ENCODE measurements at places on chromosomes 3 and 15.

DNA sequence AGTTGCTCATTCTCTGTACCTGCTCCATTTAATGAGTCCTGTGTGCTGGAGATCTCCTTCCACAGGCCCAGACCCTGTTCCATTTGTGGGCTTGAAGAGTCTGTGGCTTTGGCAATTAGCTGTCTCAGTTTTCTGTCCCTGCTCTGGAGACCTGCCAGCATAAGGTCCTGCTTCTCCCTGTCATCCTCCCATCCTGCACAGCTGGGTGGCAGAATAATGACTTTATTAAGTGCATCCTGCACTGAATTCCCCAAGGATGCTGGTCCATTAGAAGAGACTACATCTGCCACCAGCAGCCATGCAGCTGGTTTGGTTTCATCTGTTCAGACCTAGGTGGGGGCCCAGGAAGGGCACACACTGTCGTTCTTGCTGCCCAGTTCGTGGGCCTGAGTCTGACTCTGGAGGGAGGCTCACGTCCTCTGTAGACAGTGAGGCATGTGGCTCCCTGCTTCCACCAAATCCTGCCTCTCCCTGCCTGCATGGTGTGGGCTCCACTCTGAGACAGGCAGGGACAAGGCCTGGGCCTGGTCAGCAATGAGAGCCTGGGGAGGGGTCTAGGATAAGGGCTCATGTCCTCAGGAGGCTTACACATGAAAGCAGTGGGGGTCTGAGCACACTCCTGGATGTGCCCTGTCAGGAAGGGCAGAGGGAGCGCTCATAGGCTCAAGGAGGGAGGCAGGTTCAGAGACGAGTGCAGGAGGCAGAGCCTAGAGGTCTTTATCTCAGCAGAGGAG, 78.4 kb upstream of the PRR23E start:
- DNase-seq, result no peak

- DNase-seq, result no peak
These were observed 1.4 kb downstream of the CYFIP1 start for GRCh38 chr15:22978691-22979237.

- no peak for DNase-seq
These were observed 1072.6 kb downstream of the ROBO2 start for GRCh38 chr3:78112291-78113010.

- no peak for DNase-seq
These were observed 33.5 kb downstream of the ABCC5 start for GRCh38 chr3:183984127-183984740.

DNA sequence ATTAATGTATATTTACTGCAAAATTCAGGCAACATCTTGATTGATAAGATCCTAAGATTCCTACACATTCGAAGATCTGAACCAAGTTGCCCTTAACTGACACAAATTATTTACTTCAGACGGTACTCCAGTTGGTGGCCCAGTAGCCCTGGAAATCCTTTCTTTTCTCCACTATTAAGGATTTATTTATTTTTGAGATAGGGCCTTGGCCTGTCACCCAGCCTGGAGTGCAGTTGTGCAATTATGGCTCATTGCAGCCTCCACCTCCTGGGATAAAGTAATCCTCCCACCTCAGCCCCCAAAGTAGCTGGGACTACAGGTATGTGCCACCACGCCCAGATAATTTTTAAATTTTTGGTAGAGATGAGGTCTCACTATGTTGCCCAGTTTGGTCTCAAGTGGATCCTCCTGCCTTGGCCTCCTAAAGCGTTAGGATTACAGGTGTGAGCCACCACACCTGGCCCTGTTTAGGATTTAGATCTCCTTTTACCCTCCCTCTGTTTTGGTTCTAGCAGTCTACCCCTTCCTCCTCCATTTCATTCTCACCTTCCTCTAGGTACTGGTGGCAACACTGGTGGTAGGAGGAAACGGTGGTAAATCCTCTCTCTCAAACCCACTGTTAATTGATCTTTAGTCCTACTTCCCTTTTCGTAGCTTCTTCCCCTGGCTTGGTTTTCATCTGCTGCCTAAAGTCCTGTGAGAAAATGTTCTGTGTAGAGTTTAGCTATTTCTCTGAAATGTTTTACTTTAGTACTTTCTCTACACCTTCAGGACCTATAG, 12.7 kb upstream of the ZNF609 start:
- DNase-seq, result peak; percentile 88

- DNase-seq, result peak; percentile 88
These were observed 77.2 kb downstream of the TBC1D2B start for GRCh38 chr15:78000091-78000926.

- peak; percentile 85 for DNase-seq
These were observed 70.3 kb upstream of the PPP2R3A start for GRCh38 chr3:135895106-135895733.

GRCh38 chr3:139310474-139310933, 33.3 kb upstream of the MRPS22 start:
- no peak for DNase-seq

DNA sequence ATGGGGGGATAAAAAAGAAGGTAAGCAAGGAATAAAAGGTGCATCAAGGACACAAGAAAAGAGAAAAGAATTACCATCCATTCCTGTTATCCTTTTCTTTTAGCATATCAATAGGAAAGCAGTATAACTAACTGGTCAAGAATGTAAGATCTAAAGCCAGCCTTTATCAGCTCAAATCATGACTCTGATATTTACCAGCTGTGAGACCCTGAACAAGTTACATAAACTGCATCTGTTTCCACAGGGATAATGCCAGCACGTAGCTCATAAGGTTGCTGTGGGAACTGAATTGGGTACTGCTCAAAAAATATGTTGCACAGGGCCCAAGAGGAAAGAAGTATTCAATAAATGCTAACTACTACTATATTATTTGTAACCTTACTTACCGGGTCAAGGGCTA, 1092.2 kb upstream of the CFAP20DC start:
- DNase-seq, result no peak

GRCh38 chr15:31136016-31136415, 34.5 kb upstream of the TRPM1 start:
- DNase-seq, result no peak

- no peak for DNase-seq
These were observed 42.1 kb upstream of the TASOR start for GRCh38 chr3:56725175-56725574.

- peak; percentile 38 for DNase-seq
These were observed 43.2 kb upstream of the CD47 start for GRCh38 chr3:108133858-108134554.

DNA sequence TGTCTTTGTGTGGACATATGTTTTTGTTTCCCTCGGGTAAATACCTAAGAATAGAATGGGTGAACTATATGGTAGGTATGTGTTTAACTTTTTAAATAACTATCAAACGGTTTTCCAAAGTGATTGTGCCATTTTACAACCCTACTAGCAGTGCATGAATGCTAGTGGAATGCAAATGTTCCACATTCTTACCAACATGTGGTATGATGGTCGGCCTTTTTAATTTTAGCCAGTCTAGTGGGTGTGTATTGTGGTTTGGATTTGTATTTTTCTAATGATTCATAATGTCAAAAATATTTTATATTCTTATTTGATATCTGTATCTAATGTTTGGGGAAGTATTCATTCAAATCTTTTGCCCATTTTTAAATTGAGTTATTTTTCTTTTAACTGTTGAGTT, 68.2 kb upstream of the SMAD3 start:
- DNase-seq, result no peak

- DNase-seq, result no peak
These were observed 23.1 kb downstream of the CCDC33 start for GRCh38 chr15:74259292-74259648.

GRCh38 chr3:26636096-26636727, 13.6 kb downstream of the LRRC3B start:
- DNase-seq, result no peak

DNA sequence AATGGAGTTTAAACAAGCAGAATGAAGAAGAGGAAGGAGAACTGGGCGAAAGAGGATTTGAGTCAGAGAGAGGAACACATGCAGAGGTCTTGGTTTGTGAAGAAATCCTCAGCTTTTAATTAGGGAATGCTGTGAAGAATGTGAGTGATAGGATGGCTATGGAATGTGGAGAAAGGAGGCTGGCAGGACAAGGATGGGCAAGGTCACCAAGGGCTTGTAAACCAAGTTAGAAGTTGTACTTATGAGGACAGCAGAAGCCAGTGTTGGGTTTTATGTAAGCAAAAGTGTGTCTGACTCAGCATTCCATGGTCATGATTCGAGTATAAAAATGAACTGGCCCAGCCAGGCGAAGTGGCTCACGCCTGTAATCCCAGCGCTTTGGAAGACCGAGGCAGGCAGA, 60.0 kb upstream of the IL12A start:
- no peak for DNase-seq

- DNase-seq, result no peak
These were observed 13.3 kb upstream of the ZCWPW2 start for GRCh38 chr3:28335246-28335645.

DNA sequence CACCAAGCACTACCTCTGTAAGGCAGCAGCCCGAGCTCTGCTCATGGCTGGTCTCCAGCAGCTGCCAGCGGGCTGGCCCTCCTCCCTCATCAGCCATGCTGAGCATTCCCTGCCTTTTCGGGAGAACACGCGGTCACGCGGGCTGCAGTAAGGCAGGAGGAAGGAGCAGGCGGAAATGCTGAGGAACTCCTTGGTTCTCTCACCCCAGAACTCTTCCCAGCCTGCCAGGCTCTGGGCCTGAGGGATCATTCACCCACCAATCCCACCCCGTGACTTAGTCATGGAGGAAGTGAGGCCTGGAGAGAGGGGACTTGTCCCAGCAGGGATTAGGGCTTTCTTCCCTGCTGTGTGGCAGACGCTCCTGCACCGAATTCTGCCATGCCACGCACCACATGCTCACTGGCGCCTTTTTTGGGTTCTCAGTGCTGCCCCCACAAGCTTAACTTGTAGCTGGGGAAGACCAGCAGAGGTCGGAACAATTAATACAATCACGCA, 42.9 kb upstream of the RPL32 start:
- DNase-seq, result no peak

- DNase-seq, result no peak
These were observed 24.2 kb upstream of the ZPLD1 start for GRCh38 chr3:102410616-102411015.

- DNase-seq, result no peak
These were observed 312.7 kb upstream of the DPH6 start for GRCh38 chr15:35858707-35859106.

GRCh38 chr15:71207141-71207540, 91.9 kb downstream of the THSD4 start:
- DNase-seq, result no peak

DNA sequence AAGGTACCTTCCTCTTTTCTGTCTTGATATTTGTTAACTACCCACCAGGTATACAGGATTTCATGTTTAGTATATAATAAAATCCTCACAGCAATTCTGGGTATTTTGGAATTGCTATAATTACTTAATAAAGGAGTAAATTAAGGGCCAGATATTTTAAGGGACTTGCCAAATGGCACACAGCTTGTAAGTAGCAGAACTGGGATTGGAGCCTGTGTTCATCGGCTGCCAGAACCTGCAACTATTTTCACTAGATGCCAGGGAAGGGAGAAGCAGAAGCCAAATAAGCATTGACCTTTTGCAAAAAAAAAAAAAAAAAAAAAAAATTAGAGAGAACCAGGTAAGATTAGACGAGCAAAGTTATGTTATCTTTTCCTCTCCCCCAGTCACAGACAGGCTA, 683.3 kb upstream of the CADM2 start:
- DNase-seq, result no peak

DNA sequence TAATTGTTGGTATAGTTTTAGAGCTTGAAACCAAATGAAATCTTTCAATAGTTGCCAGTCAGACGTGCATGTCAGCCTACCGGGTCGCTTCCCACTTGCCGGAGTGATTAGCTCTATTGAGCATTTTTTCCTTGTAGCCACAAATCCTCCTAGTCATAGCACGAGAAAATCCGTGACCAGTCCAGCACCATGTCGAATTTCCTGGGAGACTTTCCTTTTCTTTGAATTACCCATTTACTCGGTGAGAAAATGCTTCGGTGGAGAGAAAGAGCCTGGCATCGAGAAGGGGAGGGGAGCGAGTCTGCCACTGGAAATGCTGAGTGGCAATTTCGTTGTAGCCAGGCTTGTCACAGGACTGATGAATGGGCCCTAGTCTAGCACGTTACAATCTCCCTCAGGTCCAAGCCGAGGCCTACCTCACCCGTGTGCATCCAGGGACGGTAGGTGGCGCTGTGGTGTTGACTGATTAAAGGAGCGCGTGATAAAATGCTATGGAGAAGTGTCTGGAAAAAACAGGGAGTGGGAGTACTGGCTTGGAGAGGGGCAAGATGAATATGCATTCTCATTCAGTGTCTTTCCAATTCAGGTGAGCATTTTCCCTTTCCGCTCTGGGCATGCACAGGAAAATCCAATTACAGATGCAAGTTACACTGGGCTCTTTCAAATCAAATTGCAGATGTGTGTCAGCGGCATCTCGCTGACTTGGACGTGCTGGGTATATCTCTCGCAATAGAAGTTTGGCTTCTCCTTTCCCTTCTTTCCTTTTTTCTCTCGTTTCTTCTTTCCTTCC, 238.8 kb downstream of the EDEM1 start:
- peak; percentile 79 for DNase-seq

DNA sequence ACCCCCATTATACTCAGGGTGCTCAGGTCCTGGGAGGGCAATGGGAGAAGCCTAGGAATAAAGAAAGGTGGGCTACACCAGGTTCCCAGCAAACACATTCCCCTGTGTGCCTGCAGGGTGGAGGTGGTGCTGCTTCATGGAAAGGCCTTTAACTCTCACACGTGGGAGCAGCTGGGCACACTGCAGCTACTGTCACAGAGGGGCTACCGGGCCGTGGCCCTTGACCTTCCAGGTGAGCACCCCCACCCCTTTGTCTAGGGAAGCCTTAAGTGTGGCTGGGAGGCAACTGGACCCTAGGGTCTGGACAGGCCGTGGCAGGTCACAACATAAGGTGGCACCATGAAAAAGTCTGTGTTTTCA, 3.3 kb downstream of the ABHD14A start:
- DNase-seq, result no peak

- no peak for DNase-seq
These were observed 15.7 kb upstream of the VEPH1 start for GRCh38 chr3:157518881-157519280.

GRCh38 chr3:194455481-194455880, 31.3 kb downstream of the ATP13A3 start:
- DNase-seq, result no peak

- no peak for DNase-seq
These were observed 451.6 kb upstream of the TPRG1 start for GRCh38 chr3:188720215-188720614.

- no peak for DNase-seq
These were observed 1.7 kb upstream of the STAB1 start for GRCh38 chr3:52493232-52494017.

GRCh38 chr15:90837094-90837493, 31.3 kb upstream of the FURIN start:
- DNase-seq, result no peak

DNA sequence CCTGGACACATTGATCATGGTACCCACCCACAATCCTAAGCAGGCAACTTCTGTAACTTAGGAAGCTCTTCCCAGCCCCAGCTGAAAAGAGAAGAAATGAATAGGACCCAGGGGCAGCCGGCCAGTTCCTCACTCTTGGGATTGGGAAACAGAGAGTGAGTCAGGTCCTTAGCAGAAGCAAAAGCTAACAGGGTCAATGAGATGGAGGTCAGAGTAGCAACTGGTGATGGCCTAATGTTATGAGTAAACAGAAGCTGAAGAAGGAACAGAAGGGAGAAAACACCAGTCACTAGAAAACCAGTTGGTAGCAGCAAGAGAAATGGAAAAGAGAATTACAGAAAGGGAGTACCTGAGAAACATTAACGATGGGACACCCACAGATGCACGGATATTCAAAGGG, 20.0 kb downstream of the RIOX2 start:
- DNase-seq, result no peak

Measured in KBM-7 (cell line).